ENCODE measurements at places on chromosomes 2 and 18.

GRCh38 chr18:78871618-78872017 lies 108.0 kb upstream of the SALL3 start:
- DNase-seq, result no peak

DNA sequence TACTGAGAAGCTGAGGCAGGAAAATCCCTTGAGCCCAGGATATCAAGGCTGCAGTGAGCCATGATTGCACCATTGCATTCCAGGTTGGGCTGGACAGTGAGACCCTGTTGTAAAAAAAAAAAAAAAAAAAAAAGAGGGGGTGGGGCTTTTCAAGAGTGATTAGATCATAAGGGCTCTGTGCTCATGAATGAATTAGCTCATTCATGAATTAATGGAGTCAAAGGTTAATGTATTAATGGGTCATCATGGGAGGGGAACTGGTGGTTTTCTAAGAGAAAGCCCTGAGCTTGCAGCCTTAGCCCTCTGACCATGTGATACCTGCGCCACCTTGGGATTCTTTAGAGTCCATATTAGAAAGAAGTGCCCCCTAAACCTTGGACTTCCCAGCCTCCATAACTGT lies 4.5 kb downstream of the SLC19A3 start:
- DNase-seq, result no peak

- DNase-seq, result no peak
Observed at GRCh38 chr18:70907673-70908072, 618.8 kb downstream of the SOCS6 start.

- DNase-seq, result no peak
Observed at GRCh38 chr2:237055386-237056100, 30.1 kb upstream of the COPS8 start.

GRCh38 chr2:10990561-10991111 lies 78.9 kb downstream of the KCNF1 start:
- DNase-seq, result no peak

GRCh38 chr18:34624551-34624950 lies 85.5 kb upstream of the DTNA start:
- no peak for DNase-seq

GRCh38 chr2:217833439-217833838 lies 169.4 kb downstream of the TNS1 start:
- DNase-seq, result no peak

- no peak for DNase-seq
Observed at GRCh38 chr2:145416640-145417039, 896.7 kb upstream of the ZEB2 start.

DNA sequence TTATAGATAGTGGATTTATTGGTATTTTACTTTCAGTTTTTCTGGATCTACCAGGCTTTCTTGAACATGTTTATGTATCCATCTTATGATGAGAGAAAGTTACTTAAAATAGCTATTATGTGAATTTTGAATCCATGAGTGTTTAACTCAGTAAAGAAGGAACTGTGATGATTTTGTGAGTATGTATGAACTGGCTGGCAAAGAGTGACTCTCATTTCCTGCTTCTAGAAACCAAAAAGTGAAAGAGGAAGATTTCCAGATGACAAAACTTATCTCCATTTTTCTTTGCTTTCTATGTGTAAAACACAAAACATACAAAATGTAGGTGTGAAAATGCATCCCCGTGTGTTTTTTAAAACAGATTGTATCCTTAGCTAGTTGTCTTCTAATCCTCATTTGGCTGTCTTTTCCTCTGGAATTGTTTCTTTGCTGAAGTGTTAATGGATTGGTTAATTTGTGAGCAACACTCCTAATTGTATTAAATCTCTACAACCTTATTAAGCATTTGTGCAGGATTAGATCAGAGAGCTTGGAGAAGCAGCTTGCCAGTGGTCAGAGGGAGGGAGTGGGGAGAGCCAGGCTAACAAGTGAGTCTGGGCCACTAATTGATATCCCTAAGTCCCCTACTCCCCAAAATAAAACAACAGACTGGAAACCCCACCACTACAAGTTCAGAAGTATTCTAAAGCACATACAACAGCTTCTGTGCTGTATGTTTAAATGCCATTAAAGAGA lies 23.9 kb downstream of the PTPRM start:
- no peak for DNase-seq

DNA sequence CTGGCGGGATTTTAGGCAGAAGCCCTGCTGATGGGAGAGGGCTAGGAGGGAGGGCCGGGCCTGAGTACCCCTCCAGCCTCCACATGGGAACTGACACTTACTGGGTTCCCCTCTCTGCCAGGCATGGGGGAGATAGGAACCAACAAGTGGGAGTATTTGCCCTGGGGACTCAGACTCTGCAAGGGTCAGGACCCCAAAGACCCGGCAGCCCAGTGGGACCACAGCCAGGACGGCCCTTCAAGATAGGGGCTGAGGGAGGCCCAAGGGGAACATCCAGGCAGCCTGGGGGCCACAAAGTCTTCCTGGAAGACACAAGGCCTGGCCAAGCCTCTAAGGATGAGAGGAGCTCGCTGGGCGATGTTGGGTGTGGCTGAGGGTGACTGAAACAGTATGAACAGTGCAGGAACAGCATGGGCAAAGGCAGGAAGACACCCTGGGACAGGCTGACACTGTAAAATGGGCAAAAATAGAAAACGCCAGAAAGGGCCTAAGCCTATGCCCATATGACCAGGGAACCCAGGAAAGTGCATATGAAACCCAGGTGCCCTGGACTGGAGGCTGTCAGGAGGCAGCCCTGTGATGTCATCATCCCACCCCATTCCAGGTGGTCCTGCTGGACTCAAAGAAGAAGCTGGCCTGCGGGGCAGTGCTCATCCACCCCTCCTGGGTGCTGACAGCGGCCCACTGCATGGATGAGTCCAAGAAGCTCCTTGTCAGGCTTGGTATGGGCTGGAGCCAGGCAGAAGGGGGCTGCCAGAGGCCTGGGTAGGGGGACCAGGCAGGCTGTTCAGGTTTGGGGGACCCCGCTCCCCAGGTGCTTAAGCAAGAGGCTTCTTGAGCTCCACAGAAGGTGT lies 8.5 kb downstream of the PROC start:
- DNase-seq, result no peak

DNA sequence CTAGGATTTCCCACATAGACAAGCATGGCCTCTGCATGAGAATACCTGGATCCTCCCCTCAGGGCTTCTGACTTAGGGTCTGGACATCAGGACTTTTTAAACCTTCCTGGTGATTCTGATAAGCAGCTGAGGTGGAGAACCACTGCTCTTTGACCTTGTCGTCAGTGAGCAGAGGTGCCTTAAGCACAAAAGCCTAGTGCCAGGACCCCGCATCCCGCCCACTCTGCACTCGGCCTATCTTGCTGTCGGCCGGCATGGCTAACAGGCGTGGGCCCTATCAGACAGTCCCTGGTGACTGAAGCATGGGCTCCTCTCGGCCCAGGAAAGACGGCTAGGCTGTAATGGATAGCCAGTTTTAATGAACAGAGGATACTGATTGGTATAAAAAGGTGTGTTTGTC lies 6.2 kb downstream of the ANKRD23 start:
- DNase-seq, result no peak

DNA sequence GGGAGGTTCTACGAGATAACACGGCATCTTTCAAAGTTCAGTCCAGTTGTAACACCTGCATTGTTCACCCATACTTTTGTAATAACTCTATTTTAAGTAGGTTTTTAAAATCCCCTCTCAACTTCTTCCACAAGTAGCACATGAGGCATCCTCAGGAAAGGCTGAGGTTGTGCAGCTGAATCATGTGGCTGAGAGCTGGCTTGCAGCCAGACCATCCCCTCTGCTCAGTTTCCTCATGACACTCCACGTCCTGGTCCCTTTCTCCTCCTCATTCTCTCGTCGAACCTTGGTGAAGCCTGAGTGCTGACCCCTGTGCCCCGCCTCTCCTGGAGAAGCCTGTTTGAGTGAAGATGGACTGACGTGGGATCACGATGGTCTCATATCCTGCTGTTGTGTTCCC lies 42.5 kb downstream of the POU3F3 start:
- DNase-seq, result no peak

DNA sequence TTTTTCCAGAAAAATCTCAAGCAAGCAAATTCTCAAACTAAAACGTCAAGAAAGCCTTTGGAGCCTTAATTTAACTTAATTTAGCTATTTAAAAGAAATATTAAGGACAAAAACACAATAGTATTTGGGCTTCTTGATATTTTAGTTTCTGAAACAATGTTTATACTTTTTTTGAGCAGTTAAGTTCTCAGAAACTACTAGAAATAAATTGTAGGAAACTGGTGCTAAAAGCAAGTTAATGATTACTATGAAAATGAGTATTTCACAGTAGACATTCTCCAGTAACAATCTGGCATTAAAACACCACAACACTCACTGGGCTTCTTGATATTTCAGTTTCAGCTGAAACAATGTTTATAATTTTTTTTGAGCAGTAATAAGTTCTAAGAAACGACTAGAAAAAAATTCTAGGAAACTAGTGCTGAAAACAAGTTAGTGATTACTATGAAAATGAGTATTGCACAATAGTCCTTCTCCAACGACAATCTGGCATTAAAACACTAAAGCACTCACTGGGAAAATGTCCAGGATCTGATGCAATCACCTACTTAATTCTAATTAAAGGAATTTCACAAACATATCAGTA lies 45.1 kb downstream of the TRAK2 start:
- DNase-seq, result no peak

GRCh38 chr2:221397187-221397586 lies 174.9 kb downstream of the EPHA4 start:
- no peak for DNase-seq

DNA sequence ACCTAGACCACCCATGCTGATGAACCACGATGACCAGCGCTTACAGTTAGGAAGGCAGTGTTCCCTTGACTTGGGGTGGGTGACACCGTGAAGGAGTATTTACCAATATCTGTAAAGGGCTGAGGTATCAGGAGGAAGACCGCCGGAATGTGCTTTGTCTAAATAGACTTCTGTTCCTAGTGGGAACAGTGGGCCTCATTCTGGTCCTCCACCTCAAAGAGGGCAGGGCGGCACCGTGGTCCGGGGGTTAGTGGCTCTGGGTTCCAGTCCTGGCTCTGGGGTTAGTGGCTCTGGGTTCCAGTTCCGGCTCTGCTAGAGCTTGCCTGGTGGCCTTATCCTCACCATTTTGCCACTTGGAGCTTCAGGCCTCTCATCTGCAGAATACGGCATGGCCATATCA lies 91.6 kb upstream of the SMAD2 start:
- no peak for DNase-seq

GRCh38 chr2:98065808-98066207 lies 21.2 kb upstream of the VWA3B start:
- no peak for DNase-seq

DNA sequence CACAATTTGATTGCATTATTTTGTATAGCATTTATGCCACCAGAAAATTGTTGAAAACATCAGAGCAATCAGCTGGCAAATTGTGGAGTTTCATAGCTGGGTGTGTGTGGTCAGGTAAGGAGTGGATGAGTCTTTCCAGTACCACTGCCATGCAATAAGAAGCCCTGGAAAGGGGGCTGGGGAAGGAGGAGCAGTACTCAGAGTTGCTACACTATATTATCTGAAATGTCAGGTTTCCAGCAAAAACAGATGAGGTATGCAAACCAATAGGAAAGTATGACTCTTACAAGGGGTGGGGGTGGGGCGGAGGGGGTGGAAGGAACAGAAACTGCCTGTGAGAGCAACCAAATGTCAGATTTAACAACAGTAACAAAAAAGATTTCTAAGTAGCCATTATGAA lies 112.2 kb downstream of the SOS1 start:
- no peak for DNase-seq

GRCh38 chr2:144225076-144225475 lies 294.8 kb downstream of the ZEB2 start:
- no peak for DNase-seq

GRCh38 chr2:99600981-99601651 lies 111.3 kb upstream of the REV1 start:
- DNase-seq, result no peak

DNA sequence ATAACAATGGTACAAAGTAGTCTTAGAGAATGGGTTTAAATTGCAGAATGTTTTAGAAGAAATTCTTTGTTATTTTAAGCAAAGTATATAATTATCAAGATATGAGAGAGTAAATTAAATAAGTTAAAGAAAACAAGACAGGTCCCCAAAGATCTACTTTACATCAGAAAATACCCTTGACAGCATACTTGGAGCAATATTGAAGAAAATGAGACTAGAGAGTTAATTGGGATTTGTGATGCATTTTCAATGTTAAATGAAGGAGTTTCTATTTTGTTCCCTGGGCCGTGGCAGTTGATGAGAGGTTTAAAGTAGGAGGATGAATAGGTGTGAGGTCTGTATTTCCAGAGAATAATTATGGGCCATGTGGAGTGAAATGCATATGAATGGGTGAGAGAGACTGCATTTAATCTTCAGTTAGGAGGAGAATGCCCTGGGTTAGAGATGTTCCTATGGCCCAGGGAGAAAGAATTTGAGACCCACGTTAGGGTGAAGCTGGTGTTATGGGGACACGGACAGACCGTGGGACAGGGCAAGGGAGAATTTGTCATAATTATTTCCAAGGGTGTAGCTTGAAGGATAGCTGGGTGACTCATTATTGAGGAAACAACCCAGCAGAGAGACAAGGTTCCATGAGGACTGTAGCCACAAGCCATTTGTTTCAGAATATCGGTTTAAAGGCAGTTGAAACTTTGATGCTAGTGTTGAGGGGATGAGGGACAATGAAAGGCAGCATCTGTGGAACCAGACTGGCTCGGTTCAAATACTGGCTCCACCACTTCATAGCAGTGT lies 22.7 kb downstream of the MGAT5 start:
- no peak for DNase-seq

DNA sequence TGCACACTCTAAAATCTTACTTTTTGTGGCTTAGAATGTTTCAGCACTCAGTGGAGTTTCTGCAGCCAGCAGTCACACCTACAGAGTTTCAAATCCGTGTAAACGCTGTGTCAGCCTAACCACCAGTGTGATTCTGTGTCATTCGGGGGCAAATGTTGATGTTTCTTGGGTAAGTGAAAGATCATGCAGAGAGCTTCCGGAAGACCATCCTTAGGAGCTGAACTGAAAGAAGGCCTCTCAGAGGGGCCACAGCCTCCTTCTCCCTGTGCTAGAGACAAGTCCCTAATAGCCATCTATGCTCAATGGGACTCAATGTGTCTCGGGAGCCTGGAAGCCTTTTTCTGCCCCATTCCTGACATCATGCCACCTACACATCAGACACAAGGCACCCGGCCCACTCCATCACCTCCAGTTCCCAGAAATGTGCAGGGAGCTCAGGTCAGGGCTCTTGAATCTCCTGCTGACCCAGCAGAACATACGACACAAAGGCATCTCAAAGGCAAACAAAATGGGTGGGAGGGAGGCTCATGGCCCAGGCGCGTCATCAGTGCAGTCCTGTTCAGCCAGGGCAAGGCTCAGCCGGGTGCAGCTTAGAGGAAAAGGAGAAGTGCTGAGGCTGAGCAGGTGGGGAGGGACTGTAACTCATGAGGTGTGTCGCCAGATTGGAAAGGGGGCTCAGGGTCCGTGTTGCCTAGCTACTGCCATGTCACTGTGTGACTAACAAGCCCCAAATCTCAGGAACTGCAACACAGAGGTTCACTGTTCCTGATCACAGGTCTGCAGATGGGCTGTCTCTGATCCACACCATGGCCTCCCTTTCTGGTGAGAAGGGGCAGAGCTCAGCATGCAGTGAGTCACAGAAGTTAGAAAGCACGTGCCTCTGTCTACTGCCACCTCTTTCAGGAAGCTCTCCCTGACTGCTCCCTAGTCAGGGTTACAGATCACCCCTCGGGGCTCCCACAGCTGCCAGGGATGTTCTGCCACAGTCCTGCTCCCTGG lies 82.0 kb downstream of the SMAD7 start:
- DNase-seq, result no peak

- no peak for DNase-seq
Observed at GRCh38 chr2:196520605-196521004, 118.9 kb upstream of the CCDC150 start.

GRCh38 chr2:223457301-223457700 lies 144.9 kb downstream of the SCG2 start:
- no peak for DNase-seq

Data from stimulated activated CD4-positive, alpha-beta T cell treated with anti-CD3 and anti-CD28 coated beads, Interleukin-1b, Interleukin-23, amount 100 ng/mL, for 1 hour (primary cell).